ENCODE measurements at places on chromosomes 16 and 17.
A peak's percentile ranks its signal among the peaks of the same experiment; 100 is the strongest.

GRCh38 chr16:73043828-73044467 is 4.0 kb downstream of the ZFHX3 start:
- no peak for ATAC-seq

- ATAC-seq, result peak; percentile 75
Observed at GRCh38 chr17:29042679-29043538, at the start of gene PIPOX. TSS of gene PIPOX (plus strand) at chr17:29043141. CDS start at chr17:29043226, 85 bp downstream.

DNA sequence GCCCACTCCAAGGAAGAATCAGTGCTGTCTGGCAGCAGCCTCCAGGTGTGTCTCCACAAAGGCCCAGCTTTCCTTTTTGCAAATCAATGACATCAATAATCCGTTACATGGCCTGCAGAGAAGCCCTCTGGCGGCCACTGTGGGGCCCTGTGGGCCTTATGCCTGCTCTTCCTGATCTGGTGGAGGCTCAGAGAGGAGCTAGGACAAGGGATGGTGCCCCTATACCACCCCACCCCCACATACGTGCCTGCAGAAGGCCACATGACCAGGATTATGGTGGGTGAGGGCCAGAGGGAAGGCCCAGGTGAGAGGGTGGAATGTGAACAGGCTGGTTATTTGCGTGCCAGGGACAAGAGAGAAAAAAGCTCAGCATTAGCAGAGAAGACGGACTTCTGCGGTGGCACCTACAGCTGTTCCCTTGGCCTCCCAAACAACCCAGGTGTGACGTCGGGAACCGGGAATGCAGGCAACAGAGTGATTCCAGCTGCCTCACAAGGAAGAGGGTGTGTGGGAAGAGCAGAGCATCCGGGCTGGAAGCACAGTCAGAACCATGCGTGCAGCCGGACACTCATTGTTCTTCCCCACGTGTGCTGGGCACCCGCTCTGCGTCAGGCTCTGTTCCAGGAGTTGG is 22.5 kb downstream of the EIF4A3 start:
- peak; percentile 91 for ATAC-seq

DNA sequence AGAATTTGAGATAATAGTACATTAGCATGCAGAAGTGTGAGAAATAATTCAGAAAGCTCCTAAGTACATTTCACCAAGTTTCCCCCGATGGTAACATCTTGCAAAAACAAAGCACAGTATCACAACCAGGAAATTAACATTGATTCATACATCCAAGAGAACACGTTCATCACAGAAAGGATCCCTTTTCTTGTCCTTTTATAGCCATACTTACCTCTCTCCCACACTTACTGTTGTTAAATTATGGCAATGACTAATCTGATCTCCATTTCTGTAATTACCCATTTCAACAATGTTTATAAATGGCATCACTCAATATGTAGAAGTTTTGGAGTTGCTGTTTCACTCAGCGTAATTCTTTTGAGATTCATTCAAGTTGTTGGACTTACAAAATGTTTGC is 1260.0 kb downstream of the CDH8 start:
- ATAC-seq, result no peak

DNA sequence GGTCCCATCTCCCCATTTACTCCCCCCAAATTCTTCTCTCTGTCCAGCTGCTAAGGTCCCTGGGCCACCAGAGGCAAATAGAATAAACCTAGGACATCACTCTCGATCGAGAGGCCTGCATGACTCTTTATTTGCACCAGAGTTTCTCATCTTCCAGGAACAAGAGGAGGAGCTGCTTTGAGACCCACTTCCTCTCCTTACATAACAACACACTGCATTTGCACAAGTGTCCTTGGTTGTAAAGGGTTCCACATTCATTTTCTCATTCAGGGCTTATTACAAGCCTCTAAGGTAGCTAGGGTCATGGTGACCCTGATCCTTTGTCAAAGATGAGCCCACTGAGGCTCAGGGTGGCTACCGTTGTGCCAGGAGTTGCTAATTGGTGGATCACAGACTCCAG is 38.1 kb upstream of the RHOT1 start:
- no peak for ATAC-seq

- ATAC-seq, result peak; percentile 31
Observed at GRCh38 chr17:74424657-74425056, 7.2 kb upstream of the GPRC5C start.

- ATAC-seq, result no peak
Observed at GRCh38 chr17:15266325-15267125, 1.4 kb upstream of the PMP22 start.

DNA sequence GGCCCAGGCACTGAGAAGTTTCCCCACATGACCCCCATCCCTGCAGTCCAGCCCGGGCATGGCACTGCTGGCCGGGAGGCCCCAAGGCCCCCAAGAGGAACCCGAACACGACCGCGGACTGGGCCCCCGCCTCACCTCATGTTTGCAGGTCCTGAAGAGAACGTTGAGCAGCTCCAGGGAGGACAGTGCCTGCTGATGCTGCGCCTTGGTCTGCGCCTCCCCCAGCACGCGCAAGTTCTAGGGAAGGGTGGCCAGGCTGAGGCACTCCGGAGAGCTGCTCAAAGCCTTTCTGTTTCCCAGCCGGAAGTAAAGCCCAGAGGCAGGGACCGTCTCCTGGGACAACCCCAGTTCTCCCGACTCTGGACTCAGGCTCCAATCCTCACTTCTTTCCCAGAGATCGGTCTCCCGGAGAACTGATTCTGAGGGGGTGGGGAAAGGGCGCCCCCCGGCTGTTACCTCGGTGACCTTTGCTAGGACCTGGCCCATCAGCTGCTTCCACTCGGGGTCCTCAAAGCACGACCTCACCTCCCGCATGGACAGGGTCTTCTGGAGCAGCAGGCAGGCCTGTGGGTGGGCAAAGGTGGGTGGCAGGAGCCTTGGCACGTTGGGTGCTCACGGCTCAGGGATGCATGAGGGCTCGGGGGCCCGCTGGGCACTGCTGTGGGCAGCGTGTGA is 13.7 kb downstream of the MYBBP1A start:
- no peak for ATAC-seq

GRCh38 chr16:30473231-30474073 is 910 bp downstream of the ITGAL start:
- ATAC-seq, result no peak

DNA sequence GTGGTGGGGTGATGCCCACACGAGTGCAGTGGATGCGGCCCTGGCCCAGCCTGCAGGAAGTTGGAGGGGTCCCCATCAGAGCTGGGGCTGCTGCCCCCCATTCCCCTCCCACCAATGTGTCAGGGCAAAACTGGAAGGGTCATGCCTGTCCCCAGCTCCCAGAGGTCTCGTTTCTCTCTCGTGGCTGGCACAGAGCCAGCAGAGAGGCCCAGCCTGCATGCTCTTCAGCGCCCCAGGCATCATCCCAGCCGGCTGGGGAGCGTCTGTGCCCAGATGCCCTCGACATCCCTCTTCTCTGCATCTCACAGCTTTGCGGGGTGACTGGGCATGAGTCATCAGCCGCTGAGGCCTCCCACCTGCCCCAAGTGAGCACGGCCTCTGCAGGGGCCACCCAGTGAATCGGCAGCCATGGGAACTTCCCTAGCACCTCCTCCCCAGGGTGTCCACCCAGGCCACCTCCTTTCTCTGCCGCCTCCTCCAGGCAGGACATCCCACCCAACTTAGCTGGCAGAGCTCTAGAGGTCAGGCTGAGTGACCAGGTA is 9.8 kb upstream of the CSNK1D start:
- ATAC-seq, result peak; percentile 81

DNA sequence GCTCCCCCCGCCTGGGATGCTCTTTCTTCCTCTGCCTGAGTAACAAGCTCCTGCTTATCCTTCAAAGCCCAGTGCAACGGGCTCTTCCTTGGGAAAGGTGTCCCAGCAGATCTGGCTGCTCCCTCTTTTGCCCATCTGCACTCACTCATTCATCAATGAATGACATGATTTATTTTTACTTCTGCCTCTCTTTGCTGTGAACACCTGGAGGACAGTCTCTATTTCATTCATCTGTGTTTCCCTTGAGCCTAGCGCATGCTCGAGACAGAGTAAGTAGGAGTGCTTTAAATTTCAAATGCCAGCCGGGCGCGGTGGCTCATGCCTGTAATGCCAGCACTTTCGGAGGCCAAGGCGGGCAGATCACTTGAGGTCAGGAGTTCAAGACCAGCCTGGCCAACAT is 22.0 kb upstream of the GINS2 start:
- no peak for ATAC-seq

DNA sequence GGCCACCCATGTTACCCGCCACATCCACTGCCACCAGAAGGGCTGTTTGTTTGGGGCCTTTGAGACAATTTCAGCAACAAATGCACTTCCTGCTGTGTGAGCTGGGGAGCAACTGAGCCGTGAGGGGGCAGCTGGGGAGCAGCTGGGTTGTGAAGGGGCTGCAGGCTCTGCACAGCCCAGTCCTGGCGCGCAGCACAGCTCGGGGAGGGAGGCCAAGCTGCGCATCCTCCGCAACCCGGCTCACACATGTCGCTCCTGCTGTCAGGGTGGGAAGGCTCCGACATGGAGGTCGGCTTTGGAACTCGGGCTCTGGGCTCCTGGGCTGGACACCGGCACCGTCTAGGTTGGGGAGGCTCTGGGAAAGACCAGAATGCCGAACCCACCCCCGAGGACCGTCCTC is 53.6 kb downstream of the CBFA2T3 start:
- no peak for ATAC-seq

GRCh38 chr16:68232335-68232734 is 3.6 kb downstream of the ESRP2 start:
- no peak for ATAC-seq

GRCh38 chr17:28874750-28875149 is 19.9 kb downstream of the ERAL1 start:
- ATAC-seq, result peak; percentile 76

GRCh38 chr16:19715566-19715965 is 2.5 kb downstream of the KNOP1 start:
- no peak for ATAC-seq

DNA sequence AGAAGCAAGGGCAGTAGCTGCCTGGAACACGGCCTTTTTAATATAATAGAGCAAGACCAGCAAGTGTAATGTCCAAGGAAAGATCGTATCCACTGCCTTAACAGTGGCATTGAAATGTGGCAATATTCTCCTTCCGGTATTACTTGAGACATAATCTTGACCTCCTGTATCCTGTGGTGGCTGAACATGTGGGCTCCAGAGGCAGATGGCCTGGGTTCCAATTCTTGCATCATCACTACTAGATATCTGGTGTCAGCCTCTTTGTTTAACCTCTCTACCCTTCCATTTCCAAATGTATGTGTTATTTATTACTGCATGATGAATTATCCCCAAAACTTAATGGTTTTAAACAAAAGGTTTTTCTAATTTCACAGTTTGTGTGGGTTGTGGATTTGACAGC is 3.5 kb upstream of the CDYL2 start:
- ATAC-seq, result no peak

DNA sequence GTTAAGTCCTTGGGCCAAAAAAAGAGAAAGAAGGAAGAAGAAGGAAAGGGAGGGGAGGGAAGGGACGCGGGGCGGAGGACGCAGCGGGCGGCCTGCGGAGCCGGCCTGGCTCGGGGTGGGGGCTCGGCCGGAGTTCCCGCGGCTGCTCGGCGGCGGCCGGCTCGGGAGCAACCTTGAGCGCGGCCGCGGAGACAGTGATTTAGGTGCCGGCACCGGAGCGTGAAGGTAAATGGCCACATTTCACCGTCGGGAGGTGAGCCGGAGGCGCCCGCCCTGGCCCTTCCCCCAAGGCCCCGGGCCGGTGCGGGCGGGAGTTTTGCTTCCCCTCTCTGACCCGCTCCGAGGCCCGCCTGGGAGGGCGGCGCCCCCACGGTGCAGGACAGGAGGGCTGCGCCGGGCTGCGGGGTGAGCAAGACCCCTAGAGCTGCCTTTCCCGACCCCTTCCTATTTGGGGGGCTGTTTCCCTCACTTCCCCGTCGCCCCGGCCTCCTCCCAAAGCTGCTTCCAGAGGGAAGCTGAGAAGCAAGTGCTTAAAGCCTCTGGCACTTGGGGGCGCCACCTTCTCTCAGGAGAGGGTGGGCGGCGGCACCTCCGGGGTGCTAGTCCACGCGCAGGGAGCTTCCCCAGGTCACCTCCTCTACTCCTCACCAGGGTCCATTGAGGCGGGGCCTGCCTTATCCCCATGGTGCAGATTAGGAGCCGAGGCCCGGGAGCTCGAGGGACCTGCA is 56.5 kb downstream of the MRM1 start:
- ATAC-seq, result peak; percentile 48

- no peak for ATAC-seq
Observed at GRCh38 chr16:1596516-1596915, 15.4 kb downstream of the IFT140 start.

DNA sequence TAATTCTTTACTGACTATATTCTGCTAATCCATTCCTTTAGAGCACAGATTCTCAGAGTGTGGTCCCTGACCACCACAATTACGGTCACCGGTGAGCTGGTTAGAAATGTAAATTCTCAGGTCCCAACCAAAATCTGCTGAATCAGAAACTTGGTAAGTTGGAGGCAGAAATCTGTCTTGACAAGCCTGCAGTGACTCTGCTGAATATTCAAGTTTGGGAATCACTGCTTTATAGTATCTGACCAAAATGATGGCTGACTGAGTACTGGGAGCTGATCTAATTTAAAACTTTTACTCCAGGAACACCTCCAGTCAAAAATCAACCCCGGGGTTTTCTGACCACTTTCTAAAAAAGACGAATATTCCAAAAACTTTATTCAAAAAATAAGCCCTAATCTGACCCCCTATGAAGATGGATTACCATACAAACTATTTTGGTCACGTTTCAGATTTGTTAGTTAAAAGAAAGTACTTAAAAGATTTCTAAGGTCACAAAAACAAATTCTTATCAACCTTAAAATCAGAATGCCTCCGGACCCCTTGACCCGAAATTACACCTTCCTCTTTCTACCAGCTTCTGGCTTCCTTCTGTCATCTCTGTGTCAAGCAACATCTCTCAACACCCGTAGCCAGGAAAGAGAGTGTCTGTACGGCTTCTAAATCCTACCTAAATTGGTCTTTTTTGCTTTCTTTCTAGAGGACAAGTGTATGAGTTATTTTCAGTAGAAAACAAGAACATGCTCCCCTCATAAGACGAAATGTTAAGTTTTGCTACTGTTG is 38.6 kb downstream of the CREBBP start:
- no peak for ATAC-seq

DNA sequence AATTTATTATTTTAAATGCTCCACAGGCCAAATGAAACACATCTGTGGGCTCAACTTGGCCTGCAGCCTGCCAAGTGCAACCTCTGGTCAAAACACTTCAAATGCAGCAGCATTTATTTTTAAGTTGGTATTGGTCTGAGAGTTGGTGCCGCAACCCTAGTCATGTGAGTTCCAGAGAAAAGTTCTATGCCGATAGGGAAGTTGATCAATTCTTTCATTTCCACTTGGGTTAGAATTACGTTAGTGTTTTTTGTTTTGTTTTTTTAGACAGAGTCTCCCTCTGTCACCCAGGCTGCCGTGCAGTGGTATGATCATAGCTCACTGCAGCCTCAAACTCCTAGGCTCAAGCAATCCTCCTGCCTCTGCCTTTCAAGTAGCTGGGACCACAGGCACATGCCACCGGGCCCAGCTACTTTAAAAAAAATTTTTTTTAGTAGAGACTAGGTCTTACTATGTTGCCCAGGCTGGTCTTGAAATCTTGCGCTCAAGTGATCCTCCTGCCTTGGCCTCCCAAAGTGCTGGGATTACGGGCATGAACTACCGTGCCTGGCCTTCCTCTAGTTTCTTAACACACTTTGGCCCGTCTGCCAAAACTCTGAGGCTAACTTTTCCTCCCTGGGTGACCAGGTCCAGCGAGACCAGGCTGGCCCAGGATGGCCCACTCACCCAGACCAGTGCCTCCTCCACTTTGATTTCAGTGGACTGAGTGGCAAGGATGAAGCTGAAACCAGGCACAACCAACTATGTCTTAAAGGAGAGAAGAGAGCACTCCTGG is 221.1 kb downstream of the MRTFB start:
- ATAC-seq, result no peak

Measured in motor neuron (in vitro differentiated cells).